ENCODE measurements at places on chromosomes 1 and 21.

- no peak for DNase-seq
These were observed 3.2 kb downstream of the COL16A1 start for GRCh38 chr1:31700468-31701090.

DNA sequence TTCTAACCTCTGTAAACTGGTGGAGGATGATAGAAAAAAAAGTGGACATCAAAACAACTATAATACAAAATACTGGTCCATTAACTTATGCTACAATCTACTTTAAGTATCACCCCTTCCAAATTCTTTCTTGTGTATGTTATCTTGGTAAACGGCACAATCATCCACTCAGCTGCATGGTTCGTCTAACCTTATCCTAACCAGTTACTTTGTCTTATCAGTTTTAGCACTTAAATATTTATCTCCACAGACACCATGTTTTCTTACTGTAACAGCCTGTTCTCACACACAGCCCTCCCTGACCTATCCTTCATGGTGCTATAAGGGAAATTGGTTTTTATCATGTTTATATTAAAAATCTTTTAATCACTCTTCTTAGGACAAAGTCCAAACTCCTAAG lies 157.2 kb downstream of the PTGER3 start:
- DNase-seq, result no peak

DNA sequence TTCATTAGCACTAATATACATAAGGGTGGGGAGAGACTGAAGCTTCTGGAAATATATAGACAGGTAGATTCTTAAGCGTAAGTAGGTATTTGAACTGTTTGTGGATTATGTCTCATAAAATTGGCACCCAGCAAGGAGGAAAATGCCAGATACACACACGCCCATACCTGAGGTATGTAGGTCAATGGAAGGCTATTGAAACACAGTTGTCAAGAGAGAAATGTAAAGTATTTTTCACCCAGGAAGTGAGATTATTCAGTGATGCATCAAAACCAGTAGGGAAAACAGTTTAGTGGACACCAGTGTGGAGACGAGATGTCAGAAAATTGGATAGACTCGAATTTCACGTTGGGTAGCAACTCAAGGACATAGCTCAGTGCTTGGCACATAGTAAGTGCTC lies 4.7 kb upstream of the RSPH1 start:
- DNase-seq, result no peak

DNA sequence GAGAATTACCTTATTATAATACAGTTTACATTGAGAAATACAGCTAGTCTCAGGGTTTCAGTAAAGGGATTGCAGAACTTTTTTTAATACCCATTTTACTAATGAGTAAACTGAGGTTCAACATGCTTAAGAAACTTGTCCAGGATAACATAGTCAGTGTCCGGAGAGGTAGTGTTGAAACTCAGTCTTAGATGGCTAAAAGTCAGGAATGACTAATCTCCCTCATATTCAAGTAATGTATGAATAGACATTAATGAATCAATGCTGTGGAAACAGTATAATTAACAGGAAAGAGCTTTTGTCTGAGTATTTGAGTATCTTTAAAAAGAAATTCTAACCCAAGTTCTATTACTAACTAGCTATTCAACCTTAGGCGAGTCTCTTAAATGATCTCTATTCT lies 397.6 kb downstream of the PLA2G4A start:
- no peak for DNase-seq

DNA sequence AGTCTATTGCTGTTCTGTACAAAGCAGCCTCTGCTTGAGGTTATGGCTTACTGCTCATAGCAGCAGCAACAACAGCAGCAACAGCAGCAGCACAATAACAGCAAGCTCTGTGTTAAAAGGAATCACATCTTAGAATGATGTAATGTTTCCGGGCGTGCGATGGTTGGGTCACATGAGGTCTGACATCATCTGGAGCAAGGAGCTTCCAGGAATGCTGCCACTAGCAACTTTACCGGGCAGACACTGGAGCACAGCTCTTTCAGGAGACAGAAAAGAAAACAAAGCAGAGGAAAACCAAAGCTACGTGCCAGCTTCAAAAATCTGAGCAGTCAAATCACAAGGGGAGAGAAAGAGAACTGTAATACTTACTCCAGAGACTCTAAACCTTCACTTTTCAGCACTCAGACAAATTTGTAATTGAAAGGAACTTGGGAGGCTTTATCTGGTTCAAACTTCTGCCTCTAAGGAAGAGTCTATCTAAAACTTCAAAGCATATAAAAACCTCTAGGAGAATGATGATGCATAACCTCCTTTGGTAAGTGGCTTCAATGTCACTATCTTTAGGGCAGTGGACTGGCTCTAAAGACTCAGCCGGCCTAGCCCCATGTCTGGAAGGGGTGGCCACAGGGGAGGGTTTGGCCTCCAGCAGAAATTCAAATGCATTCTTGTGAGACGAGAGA lies 28.3 kb upstream of the RAB3GAP2 start:
- no peak for DNase-seq

- DNase-seq, result peak; percentile 76
These were observed at the start of gene PRKCZ for GRCh38 chr1:2049718-2050431. Gene PRKCZ, plus strand, starts transcription at chr1:2050411. Its CDS starts 220 bp downstream, at chr1:2050631.

- no peak for DNase-seq
These were observed 45.7 kb downstream of the PLPP3 start for GRCh38 chr1:56533621-56534020.

GRCh38 chr1:200181861-200182260 lies 154.4 kb downstream of the NR5A2 start:
- no peak for DNase-seq

- DNase-seq, result no peak
These were observed 76.1 kb upstream of the CACHD1 start for GRCh38 chr1:64393790-64394189.

GRCh38 chr1:1973716-1974642 lies 29.6 kb downstream of the CFAP74 start:
- DNase-seq, result no peak

GRCh38 chr1:33516891-33517567 lies 44.6 kb downstream of the ZSCAN20 start:
- DNase-seq, result no peak

GRCh38 chr1:66476774-66477173 lies 57.2 kb upstream of the SGIP1 start:
- DNase-seq, result no peak

- DNase-seq, result no peak
These were observed 17.1 kb downstream of the FCRL4 start for GRCh38 chr1:157580828-157581210.

DNA sequence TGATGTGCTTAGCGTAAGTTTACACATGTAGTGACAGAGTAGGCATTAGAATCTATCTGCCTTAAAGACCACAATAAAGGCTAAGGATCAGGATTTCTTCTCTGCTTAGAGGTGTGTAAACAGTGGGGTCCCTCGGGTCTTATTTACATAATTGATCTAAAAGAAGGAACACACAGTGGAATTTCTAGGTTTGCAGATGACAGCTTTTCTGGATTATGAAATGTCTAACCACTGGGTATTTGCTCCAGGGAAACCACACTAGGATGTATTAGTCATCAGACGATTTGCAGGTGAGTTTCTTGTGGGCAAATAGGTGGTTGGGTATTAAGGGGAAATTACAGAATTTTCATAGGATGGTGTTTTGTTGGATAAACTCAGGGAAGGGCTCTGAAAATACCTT lies 5.8 kb downstream of the LRRC8D start:
- no peak for DNase-seq

DNA sequence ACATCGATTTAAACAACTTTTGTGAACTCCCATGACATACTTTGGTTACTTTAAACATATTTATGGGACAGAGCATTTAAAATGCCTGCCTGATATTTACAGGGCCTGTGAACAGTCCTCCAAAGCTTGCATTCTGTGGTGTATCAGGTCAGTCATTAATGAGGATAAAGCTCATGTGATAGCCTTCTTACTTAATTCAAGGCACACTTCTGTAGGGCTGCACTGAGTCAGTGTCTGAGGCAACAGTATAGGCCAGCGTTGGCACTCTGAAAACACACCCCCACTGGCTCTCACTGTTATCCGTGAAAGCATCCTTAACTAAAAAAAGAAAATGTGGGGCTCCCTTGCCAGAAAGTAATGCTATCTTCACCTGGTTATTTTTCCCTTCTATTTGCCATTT lies 200.0 kb downstream of the NFIA start:
- DNase-seq, result no peak

GRCh38 chr21:45882645-45883044 lies 98.9 kb upstream of the COL6A1 start:
- DNase-seq, result no peak

- DNase-seq, result no peak
These were observed 3.2 kb downstream of the TBX15 start for GRCh38 chr1:118984722-118985639.

DNA sequence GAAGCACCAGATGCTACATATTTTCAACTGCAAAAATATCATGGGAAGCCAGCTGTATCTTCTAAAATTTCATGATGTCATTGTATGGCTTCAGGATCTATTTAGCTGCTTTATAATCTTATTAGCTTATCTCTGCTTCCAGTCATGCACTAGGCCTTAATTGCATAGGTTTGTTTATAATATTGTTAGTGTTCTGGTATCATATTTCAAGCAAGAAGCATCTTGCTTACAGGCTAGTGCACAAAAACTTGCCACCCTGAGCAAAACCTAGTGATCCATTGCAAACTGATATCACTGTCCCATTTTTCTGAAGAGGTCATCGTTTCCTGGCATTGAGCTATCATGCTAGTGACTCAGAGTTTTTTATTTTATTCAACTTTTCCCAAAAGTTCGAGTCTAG lies 15.7 kb upstream of the NRIP1 start:
- no peak for DNase-seq

DNA sequence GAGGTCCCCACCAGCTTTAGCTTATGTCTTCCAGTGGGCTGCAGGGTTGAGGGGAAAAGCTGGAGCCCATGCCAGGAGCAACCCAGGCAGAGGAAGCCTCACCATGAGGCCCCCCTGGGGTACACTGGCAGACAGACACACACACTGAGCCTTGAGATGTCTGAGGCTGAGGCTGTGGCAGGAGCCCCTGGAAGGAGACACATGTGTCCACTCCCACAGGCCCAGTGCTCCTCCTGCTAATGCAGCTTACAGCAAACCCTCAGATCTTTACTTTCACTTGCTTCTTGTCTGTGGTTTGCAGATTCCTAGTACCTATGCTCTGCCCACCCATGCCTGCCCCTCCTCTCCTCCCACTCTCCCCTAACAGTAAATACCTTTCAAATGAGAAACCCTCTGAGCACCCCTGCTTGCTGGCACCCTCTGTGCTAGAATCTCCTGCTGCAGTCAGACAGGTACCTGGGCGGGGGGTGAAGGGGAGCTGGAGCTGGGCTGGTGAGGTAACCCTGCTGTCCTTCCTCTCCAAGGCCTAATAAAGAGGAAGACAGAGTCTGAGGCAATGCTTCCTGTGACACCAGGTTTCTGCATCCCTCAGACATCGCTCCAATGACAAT lies 63.4 kb upstream of the NEK2 start:
- DNase-seq, result no peak

DNA sequence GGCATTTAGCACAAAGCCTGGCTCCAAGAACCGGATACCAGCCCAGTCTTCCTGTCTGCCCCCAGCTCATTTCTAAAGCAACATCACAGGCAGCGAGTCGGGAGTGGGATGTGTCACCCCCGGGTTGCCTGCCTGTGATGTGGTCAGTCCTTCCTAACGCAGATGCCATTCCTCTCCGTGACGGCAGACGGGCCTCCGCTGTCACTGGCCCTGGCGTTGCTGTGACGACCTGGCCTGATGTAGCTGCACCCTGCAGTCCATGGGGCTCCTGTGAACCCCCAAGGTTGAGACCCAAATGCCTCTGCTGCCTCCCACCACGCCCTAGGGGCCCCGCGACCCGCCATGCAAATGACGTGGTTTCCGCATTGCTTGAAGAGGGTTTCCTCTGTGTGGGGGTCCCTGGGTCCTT lies 12.3 kb downstream of the TNFRSF1B start:
- DNase-seq, result no peak

GRCh38 chr1:10888291-10888690 lies 91.8 kb upstream of the CASZ1 start:
- DNase-seq, result no peak

DNA sequence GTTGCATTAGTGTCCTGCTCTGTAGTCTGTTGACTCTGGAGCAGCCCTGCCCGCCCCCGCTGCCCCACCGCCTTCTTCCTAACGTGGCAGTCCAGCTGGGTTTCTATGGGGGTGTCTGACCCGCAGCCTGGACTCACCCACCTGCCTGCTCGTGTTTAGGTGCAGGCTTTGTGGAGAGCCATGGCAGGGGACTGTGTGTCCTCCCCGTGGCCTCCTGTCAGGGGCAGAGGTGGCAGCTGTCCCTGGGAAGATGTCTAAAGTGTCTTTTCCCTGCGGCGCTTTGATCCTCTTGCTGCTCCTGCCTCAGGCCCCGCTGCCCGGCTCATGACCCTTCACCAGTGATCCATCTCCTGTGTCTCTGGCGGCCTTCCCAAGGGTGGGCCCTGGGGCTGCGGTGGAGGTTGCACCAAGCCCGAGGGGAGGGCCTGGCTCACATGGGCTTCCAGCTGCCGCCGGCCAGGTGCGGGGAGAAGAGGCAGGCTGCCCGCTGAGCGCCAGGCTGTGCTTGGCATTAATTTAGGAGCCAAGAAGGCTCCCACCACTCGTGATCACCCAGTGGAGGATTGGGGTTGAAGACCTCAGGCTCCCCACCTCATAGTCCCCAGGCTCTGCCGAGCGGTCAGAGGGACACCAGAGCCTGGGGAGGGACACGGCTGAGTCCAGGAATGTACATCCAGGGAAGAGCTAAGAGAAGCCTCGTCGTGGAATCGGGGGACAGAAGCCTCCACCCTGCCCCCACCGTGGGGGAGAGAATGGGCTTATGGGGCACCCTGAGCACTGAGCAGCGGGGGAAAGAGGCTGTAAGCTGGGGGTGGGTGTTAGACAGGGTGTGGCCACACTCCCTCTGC lies 44.1 kb downstream of the COL18A1 start:
- no peak for DNase-seq

DNA sequence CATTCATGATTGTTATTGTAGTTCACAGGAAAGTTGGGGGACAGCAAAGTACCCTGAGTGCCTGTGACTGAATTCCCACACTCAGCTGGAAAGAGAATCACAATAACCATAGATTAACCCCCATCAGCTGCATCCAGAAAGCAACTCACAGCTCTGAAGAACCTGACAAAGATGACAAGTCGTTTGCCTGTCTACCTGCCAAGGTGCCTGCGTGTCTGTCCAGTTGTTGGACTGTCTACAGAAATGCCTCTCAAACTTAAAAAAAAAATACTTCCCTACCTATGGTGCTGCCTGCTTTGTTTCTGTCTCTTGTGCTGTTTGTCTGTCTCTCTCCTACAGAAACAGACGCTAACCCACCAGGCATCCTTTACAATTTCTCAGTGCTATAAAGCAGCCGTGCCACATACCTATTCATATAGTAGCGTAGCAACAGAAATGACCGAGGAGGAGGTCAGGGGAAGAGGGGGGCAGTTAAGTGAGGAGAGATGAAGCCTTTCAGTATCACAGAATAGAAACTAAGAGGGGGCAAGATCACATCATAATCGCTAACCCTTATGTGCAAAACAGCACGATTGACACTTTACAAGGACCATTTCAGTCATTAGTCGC lies 154.6 kb upstream of the HMGB4 start:
- no peak for DNase-seq

DNA sequence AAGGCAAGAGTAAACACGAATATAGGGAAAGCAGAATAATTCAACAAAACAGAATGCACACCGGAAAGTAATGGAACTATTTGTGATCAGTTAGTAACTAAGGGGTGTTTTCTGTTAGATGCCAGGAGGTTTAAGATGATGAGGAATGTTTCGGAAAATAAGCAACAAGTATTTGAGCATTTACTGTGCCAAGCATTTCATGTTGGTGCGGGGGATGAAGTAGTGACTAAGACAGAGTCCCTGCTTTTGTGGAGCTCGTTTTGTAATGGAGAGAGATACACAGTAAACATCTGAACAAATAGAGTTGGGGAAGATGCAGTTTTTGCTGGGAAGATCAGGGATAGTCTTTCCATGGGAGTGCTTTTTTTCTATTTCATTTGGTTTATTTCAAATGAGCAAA lies 78.7 kb downstream of the DYRK1A start:
- no peak for DNase-seq

Data from A549 (cell line).